ENCODE measurements at places on chromosomes 16 and 17. TPM values are rescaled to one million over a fixed set of nuclear protein-coding genes. Genes with fewer than 3 reads are reported as not detected.

The RHBDL3 gene
- total RNA-seq, result 5.3 TPM

The ERN2 gene
- total RNA-seq, result 0.97 TPM

DNA sequence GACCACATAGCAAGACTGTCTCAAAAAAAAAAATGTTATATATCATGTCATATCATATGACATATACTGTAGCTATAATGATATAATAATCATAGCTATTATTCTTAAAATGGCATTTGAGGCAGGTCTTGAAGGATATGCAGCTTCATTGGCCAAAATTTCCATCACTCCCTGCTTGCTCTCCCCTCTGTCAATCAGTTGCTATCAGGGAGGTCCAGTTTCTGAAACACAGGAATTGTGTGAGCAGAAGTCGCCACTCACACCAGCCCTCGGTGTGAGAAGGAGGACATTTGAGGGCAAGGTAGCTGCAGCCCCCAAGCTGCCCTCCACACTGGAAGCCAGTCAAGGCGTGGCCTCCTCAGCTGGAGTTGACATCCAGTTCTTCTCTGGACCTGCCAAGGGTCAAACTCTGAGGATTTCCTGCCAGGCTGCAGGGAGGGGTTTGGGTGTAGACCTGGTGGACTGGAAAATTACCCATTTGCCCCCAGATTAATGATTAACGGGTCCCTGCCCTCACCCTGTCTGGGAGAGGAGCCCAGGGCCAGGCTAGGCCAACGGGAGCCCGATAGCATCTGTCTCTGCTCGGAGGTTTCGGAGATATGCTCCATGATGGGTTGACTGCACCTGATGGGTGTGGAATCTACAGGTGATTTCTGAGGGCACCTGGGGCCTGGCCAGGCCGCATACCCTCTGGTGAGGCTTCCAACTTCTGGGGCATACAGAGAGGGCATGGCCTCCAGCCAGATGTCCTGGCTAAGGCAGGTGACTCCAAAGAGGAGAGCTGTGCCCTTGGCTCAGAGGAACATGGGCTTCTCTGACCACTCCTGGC lies 18.8 kb downstream of the WNT9B start:
- no peak for ATAC-seq

DNA sequence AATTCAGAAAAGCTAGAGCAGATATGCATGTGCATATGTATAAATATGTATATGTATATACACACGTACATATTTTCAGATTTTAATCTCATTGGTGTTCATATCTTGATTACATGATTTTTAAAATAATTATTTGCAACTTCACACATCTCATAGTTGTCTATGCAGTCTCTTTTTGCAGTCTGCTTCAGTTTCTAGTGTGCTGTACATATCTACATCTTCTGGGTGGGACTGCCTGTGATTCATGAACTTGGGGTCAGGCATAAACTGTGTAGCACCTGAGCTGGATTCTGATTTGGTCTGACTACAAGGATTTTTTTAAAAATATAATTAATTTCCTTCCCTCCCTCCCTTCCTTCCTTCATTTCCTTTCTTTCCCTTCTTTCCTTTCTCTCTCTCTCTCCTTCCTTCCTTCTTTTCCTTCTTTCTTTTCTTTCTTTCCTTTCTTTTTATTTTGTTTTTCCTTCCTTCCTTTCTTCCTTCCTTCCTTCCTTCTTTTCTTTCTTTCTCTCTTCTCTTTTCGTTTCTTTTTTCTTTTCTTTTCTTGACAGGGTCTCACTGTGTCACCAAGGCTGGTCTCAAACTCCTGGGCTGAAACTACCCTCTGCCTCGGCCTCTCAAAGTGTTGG lies 96.5 kb downstream of the TANGO6 start:
- ATAC-seq, result no peak
